ENCODE measurements at places on chromosomes 6 and 20. TPM values are rescaled to one million over a fixed set of nuclear protein-coding genes. Genes with fewer than 3 reads are reported as not detected.

Gene SLC35F1
- polyA plus RNA-seq: 0.06 TPM

Gene HACE1
- 4.6 TPM for polyA plus RNA-seq

Gene RIPOR3
- polyA plus RNA-seq: 9.9 TPM

Gene PFDN4
- polyA plus RNA-seq: 83.6 TPM

DNA sequence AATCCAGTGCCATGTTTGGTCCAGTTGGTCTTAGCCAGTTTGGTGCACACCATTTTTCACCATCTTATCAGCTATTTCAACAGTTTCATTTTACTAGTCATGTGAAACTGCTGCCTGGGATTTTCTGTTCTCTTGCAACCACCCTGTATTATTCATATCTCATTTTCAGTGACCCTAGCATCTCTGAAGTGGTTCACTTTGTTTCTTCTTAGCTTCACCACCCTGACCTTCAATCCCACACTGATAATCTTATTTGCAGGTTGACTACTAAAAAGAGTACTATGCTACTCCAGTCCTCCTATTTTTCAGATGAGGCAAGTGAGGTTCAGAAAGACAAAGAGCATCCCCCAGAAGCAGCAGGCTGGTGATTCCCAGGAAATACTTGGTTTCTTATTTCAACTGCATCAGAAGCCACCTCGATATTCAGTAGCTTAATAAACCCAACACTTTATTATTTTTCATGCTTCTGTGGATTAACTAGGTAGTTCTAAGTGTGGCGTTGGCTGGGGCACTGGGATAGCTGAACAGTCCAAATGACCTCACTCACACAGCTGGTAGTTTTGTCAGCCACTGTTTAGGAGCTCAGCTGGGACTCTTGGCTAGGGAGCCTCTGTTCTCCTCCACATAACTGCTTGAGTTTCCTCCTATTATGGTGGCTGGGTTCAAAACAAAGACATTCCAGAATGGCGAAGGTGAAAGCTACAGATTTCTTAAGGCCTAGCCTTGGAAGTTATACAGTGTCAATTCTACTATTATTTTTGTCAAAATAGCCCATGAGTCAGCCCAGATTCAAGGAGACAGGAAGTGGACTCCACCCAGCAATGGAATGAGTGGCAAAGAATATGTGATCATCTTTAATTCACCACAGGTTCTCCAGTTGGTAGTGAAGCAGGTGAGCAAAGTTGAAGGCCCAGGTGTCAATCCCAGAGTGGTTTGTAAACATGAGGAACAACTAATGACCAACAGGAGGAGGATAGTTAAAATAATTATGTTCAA is 40.6 kb downstream of the BPIFB4 start:
- no peak for DNase-seq

DNA sequence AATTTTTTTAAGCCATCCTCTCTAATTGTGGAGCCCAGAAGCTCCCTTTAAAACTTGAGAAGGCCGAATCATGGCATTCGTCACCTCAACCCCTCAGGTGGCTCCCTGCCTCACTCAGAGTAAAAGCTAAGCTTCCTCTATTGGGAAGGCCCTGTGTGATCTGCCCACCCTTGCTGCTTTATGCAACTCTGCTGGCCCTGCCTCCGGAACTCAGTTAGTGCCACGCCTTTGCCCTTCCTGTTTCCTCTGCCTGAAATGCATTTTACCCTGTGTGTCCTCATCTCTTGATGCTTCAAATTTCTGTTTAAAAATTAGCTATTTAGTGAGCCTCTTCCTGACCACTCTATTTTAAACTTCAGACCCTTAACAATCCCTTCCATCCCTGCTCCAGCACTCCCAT is 5.7 kb downstream of the PACRG start:
- DNase-seq: no peak

GRCh38 chr6:62775427-62776022 is 435.7 kb upstream of the FKBP1C start:
- DNase-seq: no peak

- DNase-seq: no peak
These were observed 31.9 kb upstream of the FABP7 start for GRCh38 chr6:122747573-122747972.
